CD4-positive, alpha-beta T cell treated with Interleukin-6 at 100 ng/mL for 8 hours (primary cell): ENCODE measurements at places on chromosomes 3 and 15.

- no peak for DNase-seq
Observed at GRCh38 chr15:67957435-67958132, 96.5 kb upstream of the PIAS1 start.

DNA sequence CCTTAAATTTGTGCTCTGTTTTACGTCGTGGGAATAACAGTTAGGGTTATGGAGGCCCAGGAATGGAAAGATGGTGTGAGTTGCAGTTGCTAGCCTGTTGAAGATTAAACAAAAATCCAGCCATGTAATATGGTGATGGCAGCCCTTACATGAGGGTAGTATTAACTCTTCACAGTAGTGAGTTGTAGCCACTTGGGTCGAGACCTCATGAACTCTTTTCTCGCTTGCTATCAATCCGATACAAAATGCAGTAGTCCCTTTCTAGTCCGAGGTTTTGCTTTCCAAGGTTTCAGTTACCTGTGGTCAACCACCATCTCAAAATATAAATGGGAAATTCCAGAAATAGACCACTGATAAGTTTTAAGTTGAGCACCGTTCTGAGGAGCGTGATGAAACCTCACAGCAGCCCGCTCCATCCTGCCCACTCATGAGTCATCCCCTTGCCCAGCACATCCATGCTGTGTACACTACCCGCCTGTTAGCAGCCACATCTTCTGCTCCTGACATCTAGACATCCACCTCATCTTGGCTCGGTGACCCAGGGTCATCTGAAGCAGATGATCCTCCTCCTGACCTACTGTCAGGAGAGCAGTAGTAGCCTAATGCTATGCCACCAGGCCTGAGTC is 177.9 kb downstream of the CDIN1 start:
- DNase-seq = no peak

DNA sequence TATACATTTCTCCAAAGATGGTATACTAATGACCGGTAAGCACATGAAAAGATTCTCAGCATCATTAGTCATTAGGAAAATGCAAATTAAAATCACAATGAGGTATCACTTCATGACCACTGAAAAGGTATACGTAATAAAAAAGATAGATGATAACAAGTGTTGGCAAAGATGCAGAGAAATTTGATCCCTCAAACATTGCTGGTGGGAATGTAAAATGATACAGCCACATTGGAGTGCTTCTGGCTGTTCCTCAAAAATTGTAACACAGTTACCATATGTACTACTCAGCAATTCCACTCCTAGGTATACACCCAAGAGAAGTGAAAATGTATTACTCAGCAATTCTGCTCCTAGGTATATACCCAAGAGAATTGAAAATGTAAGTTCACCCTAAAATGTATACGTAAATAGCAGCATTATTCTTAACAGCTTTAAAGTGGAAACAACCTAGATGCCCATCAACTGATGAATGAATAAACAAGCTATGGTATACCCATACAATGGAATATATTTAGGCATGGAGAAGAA is 25.0 kb upstream of the KY start:
- DNase-seq = no peak

DNA sequence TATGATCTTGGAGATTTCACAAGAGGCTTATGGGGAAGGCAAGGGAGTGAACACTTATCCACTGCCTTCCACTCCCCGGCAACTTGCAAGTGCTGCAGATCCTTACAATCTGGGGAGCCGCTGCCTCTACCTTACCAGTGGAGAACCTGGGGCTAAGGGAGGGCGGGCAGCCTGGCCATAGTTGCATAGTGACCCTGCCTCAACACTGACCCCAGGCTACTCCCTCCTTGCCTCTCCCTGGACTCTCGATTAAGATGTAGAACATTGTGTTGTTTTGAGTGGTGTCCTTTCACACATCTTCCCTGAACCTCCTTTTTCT is 30.6 kb downstream of the SLC6A11 start:
- DNase-seq = no peak

- no peak for DNase-seq
Observed at GRCh38 chr3:123365450-123366143, 83.3 kb downstream of the ADCY5 start.

DNA sequence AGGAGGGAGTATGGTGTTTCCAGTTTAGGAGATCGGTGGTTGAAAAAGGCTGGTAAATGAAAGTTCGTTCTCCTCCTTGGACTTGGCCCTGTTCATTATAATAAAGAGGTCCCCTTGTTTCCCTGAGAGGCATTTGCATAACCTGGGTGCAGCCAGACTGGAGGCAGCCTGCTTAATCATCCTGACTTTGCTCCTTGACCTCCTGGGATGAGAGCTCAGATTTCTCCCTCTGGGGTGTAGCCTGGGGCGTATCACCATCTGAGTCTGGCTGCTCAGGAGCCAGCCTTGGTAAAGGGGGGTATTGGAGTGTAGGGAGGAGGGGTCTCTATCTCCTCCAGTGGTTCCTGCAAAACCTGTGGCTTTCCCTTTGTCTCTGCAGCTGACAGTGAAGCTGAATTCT is 21.3 kb upstream of the ACAD9 start:
- DNase-seq = no peak

DNA sequence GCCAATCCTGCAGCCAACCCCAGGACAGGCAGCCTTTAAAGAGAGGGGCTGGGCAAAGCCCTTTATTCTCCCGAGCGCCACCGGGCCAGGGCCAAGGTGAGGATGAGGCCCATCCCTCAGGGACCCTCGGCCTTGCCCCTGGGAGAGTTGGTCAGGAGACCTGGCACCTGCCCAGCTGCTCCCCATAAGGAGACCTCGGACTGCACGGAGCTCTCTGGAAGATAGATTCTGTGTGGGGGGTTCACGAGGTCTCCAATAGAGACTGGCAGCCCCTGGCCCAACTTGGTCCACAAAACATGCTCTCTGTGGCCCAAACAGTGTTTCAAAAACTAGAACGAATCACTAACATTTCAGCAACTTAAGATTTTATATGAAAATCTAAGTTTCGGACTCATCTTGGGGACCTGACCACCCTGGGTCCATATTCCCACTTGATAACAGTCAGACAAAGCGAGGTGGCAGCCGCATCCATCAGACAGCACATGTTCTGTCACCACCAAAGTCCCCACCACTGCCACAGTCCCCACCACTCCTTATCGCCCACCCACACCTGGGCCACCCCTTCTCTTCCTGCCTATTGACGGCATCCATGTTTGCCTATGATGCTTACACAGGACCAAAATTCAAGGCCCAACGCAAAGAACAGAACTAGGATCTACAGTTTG is 114.4 kb upstream of the RPL32 start:
- no peak for DNase-seq

DNA sequence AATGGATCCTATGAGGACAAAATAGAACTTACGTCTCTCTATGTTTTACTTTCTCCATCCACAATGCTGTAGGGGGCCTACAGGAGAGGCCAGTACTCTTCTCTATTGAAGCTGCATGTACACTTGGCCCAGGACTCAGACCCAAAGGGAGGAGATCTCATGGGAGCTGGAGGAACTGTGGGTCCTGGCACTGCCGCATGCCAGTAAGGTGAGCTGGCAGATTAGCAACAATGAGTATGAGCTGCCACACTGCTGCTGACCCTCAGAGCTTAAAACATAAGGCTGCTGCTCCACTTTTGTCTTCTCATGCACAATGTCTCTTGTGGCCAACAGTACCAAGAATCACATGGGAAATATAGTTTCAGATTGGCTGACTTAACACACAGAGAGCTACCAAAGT is 57.8 kb upstream of the TBC1D5 start:
- DNase-seq = no peak

DNA sequence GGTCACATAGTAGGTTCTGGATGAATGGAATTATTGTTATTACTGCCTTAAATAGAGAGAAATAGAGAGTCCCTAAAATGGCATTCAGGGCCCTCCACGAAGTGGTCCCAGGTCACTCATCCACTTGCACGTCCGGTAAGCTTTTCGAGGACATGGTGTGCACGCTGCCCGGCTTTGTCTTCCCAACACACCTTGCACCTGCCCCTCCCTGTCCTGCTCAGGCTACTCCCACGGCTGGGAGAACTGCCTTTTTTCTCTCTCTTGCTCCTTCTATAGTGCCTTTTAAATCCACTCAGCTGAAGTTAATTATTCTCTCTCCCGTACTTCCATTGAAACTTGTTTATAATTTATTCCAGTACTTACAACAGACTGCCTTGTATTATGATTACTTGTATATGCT is 5.6 kb upstream of the DGKG start:
- no peak for DNase-seq

DNA sequence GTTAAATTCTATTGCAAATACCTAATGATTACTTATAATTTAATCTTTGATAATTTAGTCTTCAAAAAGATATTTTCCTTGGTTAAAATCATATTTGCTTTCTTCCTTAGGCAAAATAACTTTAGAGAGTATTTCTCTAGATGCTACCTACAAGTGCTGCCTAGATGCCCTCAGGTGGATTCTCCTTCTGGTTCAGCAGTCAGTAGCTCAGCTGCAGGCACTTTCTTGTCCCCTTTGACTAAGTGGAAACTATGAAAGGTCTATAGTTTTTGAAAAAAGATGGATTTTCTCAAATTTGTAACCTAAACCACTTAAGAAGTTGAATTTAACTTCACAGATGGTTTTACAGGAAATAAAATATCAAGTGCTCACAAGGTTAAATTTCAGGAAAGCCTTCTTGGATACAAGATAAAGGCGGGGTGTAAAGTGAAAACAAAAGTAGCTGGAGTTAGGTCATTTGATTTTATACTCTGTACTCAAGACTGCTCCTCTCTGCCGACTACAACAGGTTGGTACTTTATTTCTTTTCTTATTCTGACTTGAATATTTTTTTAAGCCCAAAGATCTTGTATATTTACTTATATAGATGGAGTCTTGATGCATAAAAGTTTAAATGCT is at the start of gene ACKR4:
TSS of gene ACKR4 (plus strand) at position 455 of the 618 bp plus-strand sequence. CDS start 3,128 bp downstream, outside the sequence.
- no peak for DNase-seq

DNA sequence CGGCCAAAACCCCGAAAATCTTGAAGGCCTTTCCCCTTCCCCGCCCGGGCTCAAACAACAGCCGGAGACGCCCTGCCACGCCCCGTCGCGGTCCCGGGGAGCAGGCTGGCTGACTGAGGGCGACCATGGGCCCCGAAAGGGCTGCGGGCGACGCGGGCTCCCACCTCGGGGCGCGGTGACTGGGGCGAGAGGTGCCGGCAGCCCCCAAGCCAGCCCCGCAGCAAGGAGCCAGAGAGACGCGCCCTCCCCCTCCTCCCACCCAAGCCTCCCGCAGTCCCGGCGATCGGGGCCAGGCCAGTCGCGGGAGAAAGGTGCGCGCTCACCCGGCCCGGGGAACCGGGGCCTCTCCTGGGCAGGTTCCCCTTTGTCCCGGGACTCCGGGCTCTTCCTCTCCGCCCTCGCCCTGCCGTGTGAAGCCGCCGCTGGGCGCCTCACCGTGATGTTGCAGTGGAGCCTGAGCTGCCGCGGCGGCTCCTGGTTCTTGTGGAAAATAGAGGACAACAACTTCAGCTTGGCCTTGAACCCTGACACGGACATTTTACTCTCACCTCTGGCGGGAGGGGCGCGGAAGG is 30.6 kb upstream of the ZSCAN2 start:
- peak; percentile 37 for DNase-seq

DNA sequence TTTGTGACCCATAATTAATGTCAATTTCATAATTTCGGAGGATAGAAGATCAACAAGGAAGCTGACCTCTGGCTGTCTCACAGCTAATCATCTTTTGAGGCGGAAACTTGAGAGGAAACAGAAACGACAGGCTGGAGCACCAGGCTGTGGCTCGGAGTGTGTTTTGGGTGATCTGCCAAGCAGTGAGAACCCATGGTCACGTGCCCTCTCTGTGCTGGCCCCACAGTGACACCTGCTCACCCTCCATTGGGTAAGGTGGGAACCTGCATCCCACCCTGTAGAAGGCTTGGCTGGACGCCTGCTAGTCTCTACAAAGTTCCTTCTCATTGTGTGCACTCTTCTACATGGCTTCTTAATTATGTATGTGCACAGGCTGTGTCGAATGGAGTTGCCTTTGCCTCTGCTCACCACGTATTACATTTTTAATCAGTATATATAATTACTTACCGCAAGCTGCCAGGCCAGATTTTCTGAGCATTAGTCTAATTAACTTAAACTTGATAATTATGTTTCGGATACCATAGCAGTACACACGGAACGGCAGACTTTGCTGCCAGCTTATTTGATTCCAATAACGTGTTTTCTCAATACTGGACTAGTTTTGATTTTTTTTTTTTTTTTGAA is 719.4 kb upstream of the CFAP20DC start:
- DNase-seq = no peak

GRCh38 chr15:92020207-92020606 is 166.7 kb downstream of the SLCO3A1 start:
- DNase-seq = no peak

GRCh38 chr3:111517801-111518200 is 24.2 kb upstream of the CD96 start:
- no peak for DNase-seq
